ENCODE measurements at places on chromosomes 4 and X.

DNA sequence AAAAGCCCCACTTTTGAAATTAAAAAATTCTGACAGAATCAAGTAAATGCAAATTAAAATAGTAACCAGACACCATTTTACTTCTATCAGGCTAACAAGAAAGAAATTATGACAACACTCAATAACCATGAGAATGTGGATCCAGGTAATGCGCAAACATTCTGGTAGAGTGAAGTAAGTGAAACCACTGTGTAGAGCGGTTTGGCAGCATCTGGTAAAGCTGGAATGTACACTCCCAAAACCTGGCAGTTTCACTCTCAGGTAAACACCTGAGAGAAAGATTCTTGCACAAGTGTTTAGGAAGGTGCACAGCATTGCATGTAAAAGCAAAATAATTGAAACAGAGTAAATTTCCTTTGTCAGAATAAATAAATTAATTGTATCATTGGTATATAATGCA is 81.8 kb downstream of the TRIML1 start:
- no peak for DNase-seq

DNA sequence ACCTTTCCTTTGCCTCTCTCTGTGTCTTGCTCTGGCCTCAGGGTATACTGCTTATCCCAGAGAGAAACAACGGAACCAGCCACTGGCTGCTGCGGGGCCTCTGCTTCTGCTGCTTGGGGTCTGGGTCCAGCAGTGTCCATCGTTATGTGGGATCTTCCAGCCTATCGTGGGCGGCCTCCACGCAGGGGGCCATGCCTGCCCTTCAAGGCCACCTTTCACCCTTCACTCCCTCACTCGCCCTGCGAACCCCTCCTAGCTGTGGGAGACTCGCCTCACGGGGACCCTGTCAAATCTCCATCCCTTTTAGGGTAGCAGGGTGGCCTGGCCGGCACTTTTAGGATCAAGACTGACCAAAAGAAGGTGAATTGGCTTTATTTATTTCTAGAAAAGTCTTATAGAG is 19.3 kb upstream of the ABLIM2 start:
- no peak for DNase-seq

DNA sequence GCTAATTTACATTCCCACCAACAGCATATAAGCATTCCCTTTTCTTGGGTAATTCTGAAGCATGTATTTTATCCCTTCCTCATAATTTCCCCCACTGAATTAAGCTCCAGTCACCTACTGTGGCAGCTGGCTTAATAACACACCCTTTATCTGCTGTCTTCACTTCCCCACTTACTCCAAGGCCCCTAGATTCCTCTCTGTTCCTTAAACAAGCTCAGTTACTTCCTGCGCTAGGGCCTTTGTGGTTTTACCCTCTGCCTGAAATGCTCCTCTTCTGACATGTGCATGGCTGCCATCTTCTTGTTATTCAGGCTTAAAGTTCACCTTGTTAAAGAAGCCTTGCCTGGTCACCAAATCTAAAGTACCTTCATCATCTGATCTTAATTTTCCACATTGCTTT is 47.2 kb upstream of the RPS6KA3 start:
- no peak for DNase-seq

GRCh38 chrX:136629084-136629750 is 18.7 kb upstream of the CD40LG start:
- DNase-seq, result no peak

GRCh38 chr4:163042306-163042705 is 124.4 kb downstream of the NAF1 start:
- DNase-seq, result no peak

DNA sequence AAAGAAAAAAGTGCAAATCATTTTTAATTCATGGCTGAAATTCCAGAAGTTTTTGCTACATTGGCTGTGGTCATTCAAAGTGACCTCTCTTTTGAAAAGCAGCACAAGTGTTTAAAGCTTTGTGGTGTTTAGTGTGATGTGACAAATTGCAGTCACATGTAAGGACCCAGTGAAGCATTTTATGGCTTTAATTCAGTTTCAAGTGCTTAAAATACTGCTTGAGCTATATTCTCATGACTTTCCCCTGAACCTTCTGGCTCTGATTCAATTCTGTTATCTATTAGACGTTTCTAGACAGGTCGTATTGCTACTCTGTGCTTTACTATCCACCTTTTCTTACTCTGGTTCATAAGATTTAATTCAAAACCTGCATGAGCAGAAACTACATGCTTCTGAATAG is 105.8 kb downstream of the FAT4 start:
- DNase-seq, result no peak

DNA sequence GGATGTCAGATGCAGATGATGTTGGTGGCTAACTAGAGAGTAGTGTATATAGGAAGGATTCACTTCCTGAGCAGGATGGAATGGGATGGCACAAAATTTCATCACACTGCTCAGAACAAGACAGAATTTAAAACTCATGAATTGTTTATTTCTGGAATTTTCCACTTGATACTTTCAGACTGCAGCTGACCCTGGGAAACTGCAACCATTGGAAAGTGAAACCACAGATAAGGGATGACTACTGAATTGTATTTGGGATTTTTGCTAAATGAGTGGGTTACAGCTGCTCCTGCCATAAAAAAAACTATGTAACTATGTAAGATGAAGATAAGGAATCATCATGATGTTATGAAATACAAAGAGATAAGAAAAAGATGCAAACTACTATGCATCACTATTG is 51.4 kb downstream of the NPY5R start:
- DNase-seq, result no peak

- DNase-seq, result no peak
Measured at GRCh38 chr4:169791062-169791461, 33.3 kb upstream of the HPF1 start.

DNA sequence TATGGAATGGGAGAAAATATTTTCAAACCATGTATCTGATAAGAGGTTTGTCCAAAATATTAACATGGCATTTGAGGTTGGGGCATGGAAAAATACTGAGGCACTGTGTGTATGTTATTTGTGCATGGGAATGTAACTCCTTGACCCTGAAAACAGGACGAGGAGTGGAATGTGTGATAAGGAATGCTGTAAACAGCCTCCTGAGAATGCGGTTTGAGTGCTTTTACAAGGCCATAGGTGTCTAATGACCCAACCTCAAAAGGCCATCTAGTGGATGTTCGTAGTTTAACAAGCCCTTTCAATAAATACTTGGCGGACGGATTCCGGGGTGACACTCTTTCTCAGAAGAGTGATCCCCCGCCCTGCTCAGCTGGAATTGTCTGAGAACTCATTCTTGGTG is 162.9 kb upstream of the USP9X start:
- no peak for DNase-seq

- DNase-seq, result no peak
Measured at GRCh38 chr4:16890651-16891050, 7.8 kb downstream of the LDB2 start.
